ENCODE measurements at places on chromosomes 16 and 17.

DNA sequence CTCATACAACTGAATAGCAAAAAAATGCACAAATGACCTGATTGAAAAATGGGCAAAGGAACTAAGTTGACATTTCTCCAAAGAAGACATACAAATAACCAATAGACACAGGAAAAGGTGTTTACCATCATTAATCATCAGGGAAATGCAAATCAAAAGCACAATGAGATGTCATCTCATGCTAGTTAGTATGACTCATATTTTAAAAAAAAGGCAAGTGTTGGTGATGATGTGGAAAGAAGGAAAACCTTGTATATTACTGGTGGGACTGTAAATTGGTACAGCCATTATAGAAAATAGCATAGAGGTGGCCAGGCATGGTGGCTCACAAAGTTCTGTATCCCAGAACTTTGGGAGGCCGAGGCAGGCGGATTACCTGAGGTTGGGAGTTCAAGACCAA lies 232.5 kb upstream of the ZFHX3 start:
- no peak for DNase-seq

DNA sequence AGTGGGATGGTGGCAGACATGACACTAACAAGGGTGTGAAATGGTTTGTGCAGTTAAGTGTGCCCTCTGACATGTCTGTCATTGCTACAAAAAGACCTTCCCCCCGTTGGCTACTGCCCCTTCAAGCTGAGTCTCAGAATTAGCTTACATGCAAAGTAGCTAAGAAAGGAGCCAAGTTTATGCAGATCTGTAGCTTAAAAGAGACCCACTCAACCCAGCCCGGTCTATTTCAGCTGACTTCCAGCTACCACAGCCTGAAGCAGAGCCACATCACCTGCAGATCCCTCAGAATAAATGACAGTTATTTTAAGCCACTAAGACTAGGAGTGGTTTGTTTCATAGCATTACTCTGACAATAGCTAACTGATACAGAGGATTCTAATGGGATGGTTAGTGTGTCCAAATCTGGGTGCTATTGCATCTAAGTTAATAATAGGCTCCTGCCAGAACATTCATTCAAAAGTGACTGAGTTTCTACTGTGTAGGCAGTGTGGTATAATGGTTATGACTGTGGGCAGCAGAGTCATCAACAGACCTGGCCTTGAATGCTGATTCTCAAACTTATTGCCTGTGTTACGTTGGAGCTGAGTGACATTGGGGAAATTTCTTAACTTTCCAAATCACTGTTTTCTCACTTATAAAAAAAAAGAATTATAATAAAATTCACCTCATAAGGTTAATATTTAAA lies 11.7 kb downstream of the C17orf67 start:
- DNase-seq = no peak

DNA sequence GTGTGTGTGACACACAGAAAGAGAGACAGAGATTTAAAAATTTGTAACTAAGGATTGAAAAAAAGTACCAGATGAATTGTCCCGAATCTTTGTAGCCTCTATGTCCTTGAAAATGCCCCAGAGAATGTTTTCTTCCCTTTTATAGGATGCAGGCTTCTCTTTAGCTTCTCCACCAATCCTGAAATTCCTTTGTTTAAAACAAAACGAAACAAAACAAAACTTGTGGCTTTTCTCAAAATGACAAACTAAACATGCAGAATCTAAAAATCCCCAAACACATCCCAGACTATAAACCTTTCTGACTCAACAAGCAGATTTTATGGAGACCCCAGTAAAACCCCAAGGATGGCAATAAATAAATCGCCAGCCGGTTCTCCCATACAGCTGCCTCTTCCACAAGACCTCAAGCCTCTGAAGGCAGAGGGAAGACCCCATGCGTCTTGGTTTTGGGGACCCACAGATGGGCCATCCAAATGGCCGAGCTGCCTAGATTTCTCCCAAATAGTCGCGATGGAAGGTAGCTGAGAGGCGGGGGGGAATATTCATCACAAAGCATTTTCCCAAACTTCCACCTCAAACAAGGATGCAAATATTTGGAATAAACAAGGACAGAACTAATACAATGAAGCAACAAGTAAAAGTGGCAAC lies 269.5 kb upstream of the FOXF1 start:
- no peak for DNase-seq

GRCh38 chr16:84541999-84542817 lies 37.7 kb upstream of the MEAK7 start:
- no peak for DNase-seq

GRCh38 chr16:85738923-85739715 lies 11.8 kb downstream of the C16orf74 start:
- no peak for DNase-seq

DNA sequence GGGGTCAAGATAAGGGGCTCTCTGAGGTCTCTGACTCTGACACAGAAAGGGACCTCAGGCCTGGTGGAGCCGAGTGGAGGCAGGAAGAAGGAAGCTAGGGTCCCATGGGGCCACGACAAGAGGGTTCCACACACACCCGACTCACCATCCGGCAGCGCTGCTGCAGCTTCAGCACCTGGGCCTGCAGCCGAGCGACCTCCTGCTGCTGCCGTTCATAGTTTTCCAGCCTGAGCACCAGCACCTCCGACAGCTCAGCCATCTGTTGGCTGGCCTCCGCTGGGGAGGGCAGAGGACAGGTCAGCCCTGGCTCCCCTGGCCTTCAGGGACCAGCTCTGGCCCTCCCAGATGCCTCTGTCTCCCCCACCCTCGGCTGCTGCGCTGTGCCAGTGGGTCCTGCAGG lies 6.4 kb downstream of the HAP1 start:
- no peak for DNase-seq

DNA sequence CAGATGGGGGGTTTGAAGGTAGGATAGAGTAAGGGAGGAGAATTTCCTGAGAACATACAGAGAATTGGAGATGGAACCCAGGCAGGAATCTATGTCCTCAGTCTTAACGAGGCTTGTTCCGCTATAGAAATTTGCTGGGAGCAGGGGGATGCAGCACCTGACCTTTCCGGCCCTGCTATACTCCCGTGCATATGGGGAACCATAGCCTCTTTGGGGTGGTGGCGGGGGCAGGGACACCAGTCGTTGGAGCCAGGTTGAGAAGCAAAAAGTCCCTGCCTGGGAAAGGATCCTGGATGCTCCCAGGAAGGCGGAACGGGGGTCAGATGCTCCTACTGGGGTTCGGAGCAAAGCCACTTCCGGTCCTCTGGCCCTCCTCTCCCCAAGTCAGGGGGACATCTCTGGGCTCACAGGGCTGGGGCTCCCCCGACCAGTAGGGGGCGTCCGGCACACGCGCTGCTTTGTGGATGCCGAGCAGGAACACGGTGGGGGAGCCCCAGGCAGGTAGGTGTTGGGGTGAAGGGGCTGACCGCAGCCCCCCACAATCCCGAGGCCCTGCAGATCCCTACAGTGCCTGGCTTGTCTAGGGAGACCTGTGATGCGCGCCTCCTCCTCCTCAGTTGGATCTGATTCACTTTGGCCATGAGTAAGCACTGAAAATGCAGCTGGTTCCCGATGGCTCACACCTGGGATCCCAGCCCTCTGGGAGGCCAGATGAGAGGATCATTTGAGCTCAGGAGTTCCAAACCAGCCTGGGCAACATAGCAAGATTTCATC lies 15.5 kb upstream of the TFAP4 start:
- DNase-seq = no peak

DNA sequence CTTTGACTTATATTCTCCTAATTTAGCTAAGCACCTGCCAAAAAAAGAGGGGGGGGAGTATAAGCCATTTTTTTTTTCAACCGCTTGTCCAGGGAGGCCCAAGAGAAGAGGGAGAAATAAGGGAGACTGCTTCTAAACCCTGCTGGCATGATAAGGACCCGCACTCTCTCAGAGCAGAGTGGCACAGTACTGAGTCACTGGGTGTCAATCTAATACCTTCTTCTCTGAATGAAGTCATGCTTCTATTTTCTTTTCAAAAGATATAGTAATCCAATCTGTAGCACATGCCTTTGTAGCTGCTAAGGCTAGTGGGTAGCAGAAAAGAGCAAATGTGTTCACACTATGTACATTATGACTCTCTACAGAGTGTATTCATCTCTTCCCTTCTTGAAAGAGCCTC lies 34.9 kb upstream of the CACNG3 start:
- no peak for DNase-seq

DNA sequence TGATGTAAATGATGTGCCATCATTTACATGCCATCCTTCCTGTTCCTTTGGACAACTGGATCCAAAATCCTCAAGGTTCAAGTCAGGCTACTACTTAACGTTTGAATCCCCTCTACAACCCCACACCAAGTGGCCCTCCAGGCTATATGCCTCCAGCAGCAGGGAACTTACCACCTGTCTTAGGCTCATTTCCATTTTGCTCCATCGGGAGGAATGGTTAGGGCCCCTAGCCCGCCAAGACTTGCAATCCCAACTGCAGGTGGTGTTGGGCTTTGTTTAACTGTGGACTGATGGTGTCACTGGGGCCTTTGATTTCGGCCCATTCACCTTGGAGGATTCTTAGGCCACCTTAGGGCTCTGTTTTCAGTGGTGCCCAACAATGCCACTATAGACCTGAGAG lies 9.7 kb downstream of the HNF1B start:
- DNase-seq = no peak

- no peak for DNase-seq
Observed at GRCh38 chr17:31329221-31329620, 7.8 kb upstream of the EVI2A start.

DNA sequence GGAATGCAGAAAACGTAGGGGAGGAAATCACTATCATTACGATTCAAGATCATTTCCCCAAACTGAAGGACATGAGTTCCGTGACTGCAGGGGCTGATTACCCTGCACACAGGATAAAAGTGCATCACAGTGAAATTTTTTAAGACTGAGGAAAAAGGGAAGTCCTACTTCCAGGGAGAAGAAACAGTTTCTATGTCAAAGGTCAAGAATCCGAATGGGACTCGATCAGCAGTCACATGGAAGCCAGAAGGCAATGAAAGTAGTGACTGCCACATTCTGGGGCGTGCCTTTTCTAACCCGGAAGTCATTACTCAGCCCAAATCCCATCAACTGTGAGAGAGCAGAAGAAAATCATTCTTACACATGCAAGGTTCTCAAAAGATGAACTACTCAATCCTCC lies 12.1 kb downstream of the ZZEF1 start:
- no peak for DNase-seq

DNA sequence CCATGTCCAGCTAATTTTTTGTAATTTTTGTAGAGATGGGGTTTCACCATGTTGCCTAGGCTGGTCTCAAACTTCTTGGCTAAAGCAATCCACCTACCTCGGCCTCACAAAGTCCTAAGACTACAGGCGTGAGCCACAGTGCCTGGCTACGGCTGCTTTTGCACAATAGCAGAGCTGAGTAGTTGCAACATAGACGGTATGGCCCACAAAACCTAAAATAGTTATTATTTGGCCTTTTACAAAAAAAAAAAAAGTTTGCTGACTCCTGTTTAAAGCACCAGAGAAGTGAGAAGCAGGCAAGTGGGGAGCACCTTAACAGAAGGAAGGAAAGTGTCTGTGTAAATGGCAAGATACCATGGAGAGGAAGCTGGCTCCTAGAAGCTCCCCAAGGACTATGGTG lies 5.3 kb upstream of the HSF5 start:
- DNase-seq = no peak

DNA sequence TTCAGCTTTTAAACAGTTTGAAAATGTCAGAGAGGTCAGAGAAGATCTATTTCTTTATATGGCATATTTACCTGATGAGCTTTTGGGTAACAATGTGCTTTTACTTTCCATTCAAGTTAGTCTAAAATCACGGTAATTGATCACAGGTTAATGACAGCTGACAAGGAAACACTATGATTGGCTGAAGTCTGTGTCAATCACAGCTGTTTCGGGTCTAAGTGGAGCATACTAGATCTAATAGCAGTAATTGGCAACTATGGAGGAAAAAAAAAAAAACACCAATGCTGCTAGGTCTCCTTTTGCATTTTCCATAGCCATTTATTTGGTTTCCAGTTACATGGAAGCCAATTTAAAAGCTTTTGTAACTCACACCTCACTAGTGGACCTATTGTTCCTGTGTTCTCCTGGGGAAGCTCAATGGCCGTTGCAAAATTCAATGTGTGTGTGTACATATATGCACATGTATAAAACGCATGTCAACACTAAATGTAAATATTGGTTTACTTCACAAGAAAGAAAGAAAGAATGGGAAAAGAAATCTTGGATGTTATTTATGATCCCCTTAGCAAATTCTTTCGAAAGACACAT lies 568.3 kb upstream of the ZFHX3 start:
- DNase-seq = peak; percentile 24

- DNase-seq = no peak
Observed at GRCh38 chr16:56732366-56732765, 2.4 kb downstream of the NUP93 start.

DNA sequence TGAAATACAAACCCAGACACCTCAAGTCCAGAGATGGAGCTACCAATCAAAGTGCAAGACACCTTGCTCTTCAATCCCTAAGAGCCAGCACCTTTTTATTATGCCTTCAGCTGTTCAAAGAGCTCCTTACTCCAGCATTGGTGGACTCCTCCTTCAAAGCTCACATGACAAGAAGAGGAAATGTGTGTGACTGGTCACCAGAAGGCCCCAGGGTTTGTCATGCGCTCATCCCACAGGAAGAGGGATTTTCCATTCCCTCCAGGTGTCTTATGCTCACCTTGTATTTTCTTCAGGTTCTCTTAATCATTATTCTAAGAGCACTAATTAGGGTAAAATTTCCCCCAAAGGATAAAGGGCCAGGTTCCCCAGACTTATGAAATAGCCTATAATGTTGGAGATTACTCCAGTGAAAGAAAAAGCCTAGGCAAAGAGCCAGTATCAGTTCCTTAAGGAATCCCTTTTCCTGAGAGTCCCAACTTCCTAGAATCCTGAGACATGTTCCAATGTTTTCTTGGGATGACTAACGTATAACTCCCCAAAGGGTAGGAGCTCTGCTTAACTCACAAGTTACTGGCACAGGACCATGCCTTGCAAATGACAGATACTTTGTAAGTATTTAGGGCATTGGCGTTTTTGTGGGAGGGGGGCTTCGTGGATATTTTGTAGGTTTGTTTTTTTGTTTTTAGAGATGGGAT lies 56.9 kb upstream of the SOX9 start:
- DNase-seq = peak; percentile 4

DNA sequence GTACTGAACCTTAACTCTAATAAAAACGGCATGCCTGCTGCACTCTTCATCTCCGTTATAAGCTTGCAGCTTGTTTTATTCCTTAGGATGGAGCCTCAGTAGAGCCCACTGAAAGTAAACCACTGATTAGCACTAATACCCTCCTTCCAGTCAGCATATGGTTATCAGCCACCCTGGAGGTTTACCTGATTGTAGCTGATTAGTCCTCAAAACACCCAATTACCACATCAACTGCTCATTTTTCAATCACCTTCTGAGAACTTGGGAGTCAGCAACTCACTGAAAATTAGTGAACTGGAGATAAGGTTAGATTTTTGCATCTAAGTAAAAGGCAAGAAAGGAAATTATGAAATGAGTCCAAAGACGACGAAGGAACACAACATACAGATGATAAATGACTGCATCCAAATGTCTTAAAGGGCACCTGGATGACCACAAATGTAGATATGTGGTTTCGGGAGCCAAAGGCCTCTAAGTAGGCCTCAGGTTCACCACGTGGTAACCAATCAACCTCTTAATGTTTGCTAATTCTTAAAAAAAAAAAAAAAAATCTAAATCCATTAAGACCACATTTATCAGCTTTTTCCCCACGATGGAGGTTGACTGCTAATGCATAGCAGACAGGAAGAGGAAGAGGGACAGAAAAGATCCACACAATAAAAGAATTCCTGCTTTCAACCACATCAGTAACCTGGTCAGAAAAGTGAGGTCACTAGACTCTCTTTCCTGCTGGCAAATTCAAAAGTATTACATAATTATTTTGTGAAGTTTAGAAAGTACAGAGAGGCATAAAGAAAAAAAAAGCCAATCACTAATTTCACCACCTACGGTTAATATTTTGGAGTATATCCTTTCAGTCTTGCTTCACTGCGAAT lies 28.0 kb downstream of the DCUN1D3 start:
- DNase-seq = no peak
